ENCODE measurements at places on chromosomes 11 and 22.

GRCh38 chr11:61144511-61145179 is 16.6 kb downstream of the VPS37C start:
- DNase-seq = no peak

DNA sequence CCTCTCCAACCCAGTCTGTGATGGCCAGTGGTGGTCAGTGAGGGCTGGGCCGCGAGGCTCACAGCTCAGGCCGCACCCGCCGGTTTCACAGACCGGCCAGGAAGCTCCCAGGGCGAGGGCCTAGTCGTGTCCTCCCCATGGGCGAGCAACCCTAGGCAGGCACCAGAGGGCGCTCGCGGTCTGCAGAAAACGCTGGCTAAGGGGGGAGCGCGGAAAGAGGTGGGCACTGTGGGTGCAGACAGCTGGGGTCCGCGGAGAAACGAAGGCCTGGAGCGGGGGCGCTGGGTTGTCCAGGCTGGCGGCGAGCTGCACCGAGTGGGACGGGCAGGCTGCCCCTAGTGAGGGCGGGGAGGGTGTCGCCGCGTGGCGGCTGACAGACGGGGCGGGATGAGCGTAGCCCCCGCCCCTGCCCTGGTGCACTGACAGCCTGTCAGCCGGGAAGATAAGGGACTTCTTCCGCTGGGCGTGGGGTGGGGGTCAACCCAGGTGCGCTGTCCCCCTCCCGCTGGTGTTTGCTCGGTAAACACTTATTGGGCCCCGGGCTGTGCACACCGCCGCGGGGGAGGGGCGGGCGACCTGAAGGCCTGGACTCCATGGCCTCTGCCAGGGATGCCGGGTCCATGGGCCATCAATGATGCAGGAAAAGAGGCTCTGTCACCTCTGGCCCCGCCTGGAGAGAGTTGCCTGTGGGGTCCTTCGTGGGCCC is 7.5 kb downstream of the GP1BB start:
- DNase-seq = peak; percentile 75

- no peak for DNase-seq
These were observed 12.8 kb downstream of the PNPLA5 start for GRCh38 chr22:43878831-43879550.

DNA sequence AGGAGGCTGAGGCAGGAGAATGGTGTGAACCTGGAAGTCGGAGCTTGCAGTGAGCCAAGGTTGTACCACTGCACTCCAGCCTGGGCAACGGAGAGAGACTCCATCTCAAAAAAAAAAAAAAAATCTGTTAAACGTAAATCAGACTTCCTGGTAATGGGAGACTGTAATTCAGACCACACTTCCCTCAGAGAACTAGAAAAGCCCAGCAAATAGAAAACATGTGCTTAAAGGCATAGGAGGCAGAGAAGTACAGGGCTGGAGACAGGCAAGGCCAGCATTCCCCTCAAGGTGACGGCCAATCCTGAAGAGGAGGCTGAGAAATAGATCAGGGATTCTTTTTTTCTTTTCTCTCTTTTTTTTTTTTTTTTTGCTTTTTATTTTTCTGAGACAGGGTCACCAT is 8.2 kb downstream of the GGT5 start:
- no peak for DNase-seq

DNA sequence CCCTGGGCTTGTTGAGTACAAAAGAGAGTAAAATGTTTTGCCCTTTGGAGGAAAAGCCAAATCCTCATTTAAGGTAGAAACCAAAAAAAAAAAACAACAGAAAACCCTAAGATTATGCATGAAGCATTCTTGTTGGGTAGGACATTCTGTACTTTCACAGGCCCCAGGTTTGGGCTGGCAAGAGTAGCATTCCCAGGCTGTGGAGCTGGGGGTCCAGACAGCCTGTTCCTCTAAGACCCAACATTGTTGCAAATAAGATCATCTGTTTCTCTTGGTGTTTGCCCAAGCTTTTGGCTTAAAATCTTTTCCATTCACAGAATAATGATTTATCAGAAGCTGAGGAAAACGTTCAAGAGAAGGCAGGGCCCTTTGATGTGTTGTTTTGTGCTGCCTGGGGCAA is 123.8 kb downstream of the MICAL2 start:
- no peak for DNase-seq

- no peak for DNase-seq
These were observed 6.8 kb upstream of the OR10A2 start for GRCh38 chr11:6855971-6856541.

DNA sequence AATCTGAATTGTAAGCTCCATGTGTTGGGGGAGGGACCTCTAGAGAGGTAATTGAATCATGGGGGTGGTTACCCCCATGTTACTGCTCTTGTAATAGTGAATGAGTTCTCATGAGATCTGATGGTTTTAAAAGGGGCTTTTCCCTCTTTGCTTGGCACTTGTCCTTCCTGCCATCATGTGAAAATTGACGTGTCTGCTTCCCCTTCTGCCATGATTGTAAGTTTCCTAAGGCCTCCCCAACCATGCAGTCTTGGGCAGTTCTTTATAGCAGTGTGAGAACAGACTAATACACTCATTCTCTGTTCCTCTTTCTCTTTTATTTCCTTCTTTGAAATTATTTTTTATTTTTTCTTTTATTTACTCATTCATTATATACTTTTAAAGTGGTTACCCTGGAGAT is 239.4 kb downstream of the CSNK2A3 start:
- no peak for DNase-seq

DNA sequence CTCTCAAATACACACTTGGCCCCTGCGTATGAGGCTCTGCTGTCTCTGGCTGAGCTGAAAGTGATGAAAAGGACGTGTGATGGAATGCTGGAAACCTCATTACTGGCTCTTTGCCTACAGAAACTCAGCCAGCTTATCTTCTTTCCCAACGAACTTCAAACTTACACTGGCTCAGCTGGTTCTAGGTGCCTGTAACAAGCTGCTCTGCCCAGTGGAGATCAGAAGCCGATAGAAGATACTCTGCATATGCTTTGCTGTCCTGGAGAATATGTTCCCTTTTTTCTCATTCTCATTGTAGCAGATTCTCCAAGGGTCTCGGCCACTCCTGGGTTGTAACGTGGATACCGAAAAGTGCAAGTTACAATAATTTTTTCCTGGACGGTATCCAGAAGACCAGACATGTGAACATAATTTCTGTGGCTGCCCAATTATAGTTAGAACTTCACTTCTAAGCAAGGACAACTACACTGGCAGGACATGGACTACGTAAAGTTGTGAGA is 405.3 kb upstream of the CCDC90B start:
- DNase-seq = no peak

DNA sequence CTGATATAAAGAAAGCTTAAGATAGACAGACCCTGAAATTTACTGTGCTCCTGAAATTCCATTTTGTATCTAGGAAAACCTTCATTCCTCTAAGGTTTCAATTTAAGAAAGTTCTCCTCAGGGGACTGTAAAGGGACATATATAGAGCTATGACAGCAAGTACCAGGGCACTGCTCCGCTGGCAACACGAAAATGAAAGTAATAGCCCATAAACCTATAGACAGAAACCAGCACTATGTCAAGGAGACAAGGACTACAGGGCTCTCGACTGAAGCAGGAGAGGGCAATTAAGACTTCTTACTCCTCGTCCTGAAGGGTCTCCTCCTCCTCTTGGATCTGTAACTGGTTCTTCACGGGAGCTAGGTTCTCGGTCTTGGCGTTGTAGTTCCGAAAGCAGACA is 6.9 kb downstream of the FEZ1 start:
- no peak for DNase-seq

GRCh38 chr11:20004866-20005265 is 155.4 kb downstream of the DBX1 start:
- no peak for DNase-seq
